ENCODE measurements at places on chromosomes 4 and X. TPM values are rescaled to one million over a fixed set of nuclear protein-coding genes. Genes with fewer than 3 reads are reported as not detected.
A peak's percentile ranks its signal among the peaks of the same experiment; 100 is the strongest.

PAGE4 gene
- total RNA-seq = not detected

DNA sequence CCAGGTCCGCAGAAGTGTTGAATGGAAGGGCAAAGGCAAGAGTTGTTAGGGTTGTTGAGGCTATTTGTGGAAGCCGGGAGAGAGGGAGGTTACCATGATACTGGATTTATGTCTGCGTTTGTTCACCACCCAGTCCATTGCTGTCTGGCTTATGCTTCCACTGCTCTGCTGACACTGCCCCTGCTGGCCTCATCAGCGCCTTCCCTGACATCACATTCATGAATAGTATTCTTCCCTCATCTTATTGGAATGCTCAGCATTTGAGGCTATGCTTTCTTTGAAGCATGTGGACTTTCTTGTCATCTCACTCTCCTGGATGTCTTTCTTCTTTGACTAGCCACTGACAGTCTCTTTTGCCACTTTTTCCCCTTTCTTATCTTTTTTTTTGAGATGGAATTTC is 10.3 kb downstream of the GNL3L start:
- no peak overlapping the region for H3K27ac ChIP-seq
- H3K4me1 ChIP-seq = no peaks in the 10 kb centered on the region
- no peak for DNase-seq
- no peak overlapping the region for H3K4me3 ChIP-seq
- H3K36me3 ChIP-seq = no peaks in the 10 kb centered on the region
- no peaks in the 10 kb centered on the region for H3K27me3 ChIP-seq

GRCh38 chrX:47248576-47248975 is 15.8 kb downstream of the USP11 start:
- H3K27ac ChIP-seq = no peak overlapping the region
- no peak for DNase-seq
- H3K36me3 ChIP-seq = no peaks in the 10 kb centered on the region

- H3K27ac ChIP-seq = no peak overlapping the region
- no peak for DNase-seq
- no peaks in the 10 kb centered on the region for H3K27me3 ChIP-seq
- no peaks in the 10 kb centered on the region for H3K36me3 ChIP-seq
- no peak overlapping the region for H3K4me3 ChIP-seq
These were observed 233.0 kb downstream of the DKK2 start for GRCh38 chr4:106803083-106803482.

VCX gene
- 1.1 TPM for total RNA-seq

DNA sequence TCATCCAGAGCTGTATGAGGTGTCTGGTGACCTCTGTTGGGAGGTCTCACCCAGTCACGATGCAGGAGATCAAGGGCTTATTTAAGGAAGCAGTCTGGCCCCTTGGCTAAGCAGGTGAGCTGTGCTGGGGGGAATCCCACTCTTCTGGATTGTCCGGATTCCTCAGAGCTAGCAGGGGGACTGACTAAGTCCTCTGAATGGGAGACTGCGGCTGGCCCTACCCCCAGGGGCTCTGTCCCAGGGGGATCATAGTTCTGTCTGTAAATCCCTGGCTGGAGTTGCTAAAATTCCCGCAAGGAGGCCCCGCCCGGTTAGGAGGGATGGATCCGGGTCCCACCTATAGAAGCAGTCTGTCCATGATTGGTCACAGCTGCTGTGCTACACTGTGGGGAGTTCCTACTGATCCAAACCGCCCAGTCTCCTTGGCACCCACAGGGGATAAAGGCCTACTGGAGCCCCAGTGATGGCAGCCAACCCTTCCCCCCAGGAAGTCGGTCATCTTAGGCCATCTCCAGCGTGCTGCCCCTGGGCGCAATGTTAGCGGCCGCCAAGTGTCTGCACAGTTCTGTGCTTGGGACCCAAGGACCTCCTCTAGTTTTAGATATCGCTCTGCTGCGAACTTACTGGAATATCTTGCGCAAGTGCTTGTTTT is 118.2 kb upstream of the KLF8 start:
- H3K27ac ChIP-seq = no peak overlapping the region
- H3K4me3 ChIP-seq = no peak overlapping the region
- no peaks in the 10 kb centered on the region for H3K27me3 ChIP-seq
- H3K36me3 ChIP-seq = no peaks in the 10 kb centered on the region
- no peak for DNase-seq

DNA sequence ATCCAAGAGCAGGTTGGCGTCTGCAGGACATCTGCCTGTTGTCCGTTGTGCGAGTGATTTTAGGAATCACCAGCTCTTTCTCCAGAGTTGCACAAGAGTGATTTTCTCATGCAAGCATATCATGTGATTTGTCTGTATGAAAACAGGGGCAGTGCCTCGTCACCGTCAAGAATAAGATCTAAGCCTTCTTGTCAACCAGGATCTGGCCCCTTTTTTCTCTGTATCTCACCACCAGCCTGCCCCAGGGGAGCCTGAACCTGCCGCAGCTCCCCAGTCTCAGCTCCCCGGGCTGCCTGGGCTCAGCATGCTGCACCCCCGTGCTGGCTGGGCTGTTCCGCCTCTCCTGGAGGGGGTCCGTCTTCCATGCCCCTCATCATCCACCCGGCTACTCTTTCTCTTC is 90.5 kb downstream of the STOX2 start:
- H3K27me3 ChIP-seq = peaks cover 1% of the 10 kb centered on the region
- peak overlapping the region; percentile 35 for H3K4me3 ChIP-seq
- peak; percentile 70 for DNase-seq

GRCh38 chrX:13764765-13765164 is 30.2 kb downstream of the OFD1 start:
- no peaks in the 10 kb centered on the region for H3K36me3 ChIP-seq
- peak; percentile 77 for DNase-seq
- H3K4me1 ChIP-seq = peaks cover 26% of the 10 kb centered on the region
- peaks cover 3% of the 10 kb centered on the region for H3K27me3 ChIP-seq

SLC39A8 gene
- total RNA-seq = 0.83 TPM

DNA sequence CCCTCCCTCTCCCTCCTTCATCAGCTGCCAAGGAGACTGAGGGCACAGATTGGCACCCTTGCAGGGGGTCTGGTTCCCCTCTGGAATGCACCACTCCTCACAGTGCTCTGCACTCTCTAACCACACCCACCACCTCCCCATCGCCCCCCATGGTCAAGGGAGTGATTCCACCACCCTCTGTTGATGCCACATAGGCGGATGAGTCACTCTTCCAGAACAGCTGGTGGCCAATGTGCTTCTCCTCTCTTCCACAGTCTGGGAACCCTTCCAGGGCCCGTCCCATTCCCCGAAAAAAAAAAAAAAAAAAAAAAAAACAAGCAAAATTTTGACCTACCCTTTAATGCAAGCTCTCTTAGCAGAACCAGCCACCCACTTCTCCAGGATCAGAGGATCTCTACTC is 341.3 kb upstream of the KLF3 start:
- H3K27me3 ChIP-seq = peaks cover 9% of the 10 kb centered on the region
- peaks cover 12% of the 10 kb centered on the region for H3K36me3 ChIP-seq
- H3K27ac ChIP-seq = no peak overlapping the region
- peaks cover 8% of the 10 kb centered on the region for H3K4me1 ChIP-seq
- H3K4me3 ChIP-seq = no peak overlapping the region
- no peak for DNase-seq

FGFBP2 gene
- total RNA-seq = not detected

- H3K4me1 ChIP-seq = peaks cover 6% of the 10 kb centered on the region
- H3K27ac ChIP-seq = no peak overlapping the region
- no peak overlapping the region for H3K4me3 ChIP-seq
- DNase-seq = no peak
- H3K27me3 ChIP-seq = no peaks in the 10 kb centered on the region
- no peaks in the 10 kb centered on the region for H3K36me3 ChIP-seq
These were observed 19.7 kb downstream of the FABP2 start for GRCh38 chr4:119302073-119302832.

DNA sequence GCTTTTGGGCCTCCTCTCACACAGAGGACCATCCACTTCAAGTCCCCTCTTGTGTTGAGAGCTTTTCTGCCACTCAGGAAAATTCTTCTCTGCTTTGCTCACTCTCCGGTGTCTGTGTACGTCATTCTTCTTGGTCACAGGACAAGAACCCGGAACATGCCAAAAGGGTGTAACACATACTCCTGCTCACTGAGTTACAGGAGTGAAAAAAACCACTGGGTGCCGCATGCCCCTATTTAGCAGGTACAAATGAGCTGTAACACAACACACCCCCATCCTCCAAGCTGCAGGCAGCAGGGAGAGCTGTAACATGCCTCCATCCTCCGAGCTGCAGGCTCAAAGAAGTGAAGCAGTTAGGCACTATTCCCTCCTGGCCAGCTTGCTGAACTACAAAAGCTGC is 13.0 kb upstream of the CXCL2 start:
- no peak for DNase-seq
- H3K27me3 ChIP-seq = no peaks in the 10 kb centered on the region
- no peak overlapping the region for H3K27ac ChIP-seq
- H3K4me3 ChIP-seq = no peak overlapping the region

TEX13C gene
- total RNA-seq = not detected

DNA sequence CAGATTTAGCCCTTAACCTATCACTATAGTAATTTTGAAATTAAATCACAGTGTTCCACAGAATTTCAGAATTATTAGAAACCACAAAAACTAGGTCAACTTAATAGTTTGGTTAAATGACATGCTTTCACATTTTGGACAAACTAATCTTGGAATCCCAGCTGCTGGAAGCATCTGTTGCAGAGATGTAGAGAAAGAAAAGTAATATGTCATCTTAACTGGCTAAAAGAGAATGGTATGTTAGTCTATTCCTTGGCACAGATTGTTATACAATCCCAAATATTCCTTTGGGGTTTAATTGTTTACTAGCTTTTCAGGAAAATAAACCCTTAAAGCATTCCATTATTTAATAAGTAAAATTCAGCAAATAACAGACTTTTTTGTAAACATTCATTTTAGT is 519.9 kb downstream of the IL15 start:
- no peaks in the 10 kb centered on the region for H3K4me1 ChIP-seq
- H3K27ac ChIP-seq = no peak overlapping the region
- H3K36me3 ChIP-seq = no peaks in the 10 kb centered on the region
- H3K27me3 ChIP-seq = peaks cover 1% of the 10 kb centered on the region
- H3K4me3 ChIP-seq = no peak overlapping the region
- DNase-seq = no peak

GRCh38 chrX:9180623-9181022 is 146.7 kb upstream of the FAM9B start:
- H3K4me3 ChIP-seq = no peak overlapping the region
- no peaks in the 10 kb centered on the region for H3K27me3 ChIP-seq
- no peaks in the 10 kb centered on the region for H3K4me1 ChIP-seq
- no peak for DNase-seq

HEPH gene
- 2.2 TPM for total RNA-seq

- H3K27me3 ChIP-seq = no peaks in the 10 kb centered on the region
- H3K36me3 ChIP-seq = no peaks in the 10 kb centered on the region
These were observed 230.9 kb upstream of the GPC4 start for GRCh38 chrX:133645977-133646718.

GRCh38 chrX:123084797-123085196 is 99.3 kb upstream of the GRIA3 start:
- H3K4me3 ChIP-seq = no peak overlapping the region
- no peaks in the 10 kb centered on the region for H3K36me3 ChIP-seq
- no peaks in the 10 kb centered on the region for H3K4me1 ChIP-seq
- H3K27ac ChIP-seq = no peak overlapping the region
- H3K27me3 ChIP-seq = no peaks in the 10 kb centered on the region

DNA sequence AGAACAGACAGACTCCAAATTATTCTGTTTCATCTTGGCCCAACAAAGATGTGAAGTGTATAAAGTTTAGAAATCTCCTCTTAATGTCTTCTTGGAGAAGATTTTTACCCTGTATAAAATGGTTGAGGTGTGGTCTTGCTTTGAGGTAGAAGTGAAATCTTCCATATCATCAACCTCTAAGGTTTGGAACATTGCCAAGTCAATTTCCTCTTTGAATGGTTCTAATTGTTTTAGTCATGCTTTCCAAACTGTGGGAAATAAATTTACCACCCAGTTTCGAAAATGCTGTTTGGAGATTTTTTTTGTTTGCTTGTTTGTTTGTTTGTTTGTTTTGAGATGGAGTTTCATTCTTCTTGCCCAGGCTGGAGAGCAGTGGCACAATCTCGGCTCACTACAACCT is 174.1 kb upstream of the ADAMTS3 start:
- H3K4me1 ChIP-seq = no peaks in the 10 kb centered on the region
- no peak overlapping the region for H3K27ac ChIP-seq
- H3K27me3 ChIP-seq = no peaks in the 10 kb centered on the region
- DNase-seq = no peak
- no peak overlapping the region for H3K4me3 ChIP-seq
- H3K36me3 ChIP-seq = no peaks in the 10 kb centered on the region

DNA sequence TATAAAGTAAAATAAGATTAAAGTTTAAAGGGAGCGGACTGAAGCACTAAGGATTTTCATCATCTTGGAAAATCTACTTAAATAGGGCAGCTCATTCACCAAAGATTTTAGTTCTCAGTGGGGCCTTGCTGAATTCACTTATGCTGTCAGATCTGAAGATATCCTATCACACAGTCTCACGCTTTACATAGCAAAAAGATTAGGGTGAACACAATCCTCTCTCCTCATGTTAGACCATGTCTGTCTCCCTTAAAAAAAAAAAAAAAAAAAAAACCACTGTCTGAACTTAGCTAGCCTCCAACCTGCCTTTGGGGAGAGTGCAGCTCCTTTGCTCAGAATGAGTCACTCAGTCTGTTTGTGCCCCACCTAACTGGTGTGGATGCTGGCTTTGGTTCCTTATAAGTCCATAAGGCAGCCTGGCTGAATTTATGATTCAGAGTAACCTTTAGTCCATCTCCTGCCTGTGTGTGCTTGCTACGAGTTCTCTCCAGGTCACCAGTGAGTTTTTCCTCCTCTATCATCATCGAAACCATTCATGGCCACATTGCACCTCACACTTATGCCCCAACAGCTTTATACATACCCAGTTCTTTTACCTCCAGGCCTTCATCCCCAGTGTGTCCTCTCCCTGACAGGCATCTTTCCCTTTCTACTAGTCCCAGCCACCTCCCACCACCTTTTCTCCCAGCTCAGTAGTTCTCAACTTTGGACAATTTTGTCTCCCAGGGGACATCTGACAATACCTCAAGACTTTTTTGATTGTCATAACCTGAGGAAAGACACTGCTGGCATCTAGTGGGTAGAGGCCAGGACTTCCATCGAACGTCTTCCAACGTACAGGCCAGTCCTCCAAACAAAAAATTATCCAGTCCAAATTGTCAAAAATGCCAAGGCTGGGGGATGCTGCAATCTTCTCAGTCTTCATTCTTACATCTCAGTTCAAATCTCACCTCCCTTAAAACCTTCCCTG is 220.7 kb upstream of the EMCN start:
- no peak overlapping the region for H3K27ac ChIP-seq
- no peaks in the 10 kb centered on the region for H3K27me3 ChIP-seq
- peaks cover 5% of the 10 kb centered on the region for H3K36me3 ChIP-seq
- H3K4me1 ChIP-seq = no peaks in the 10 kb centered on the region

VCX3A gene
- total RNA-seq = not detected

- DNase-seq = no peak
- peak overlapping the region; percentile 38 for H3K27ac ChIP-seq
- H3K36me3 ChIP-seq = no peaks in the 10 kb centered on the region
- H3K27me3 ChIP-seq = peaks cover 3% of the 10 kb centered on the region
- H3K4me1 ChIP-seq = peaks cover 34% of the 10 kb centered on the region
These were observed 10.2 kb upstream of the KIAA0232 start for GRCh38 chr4:6772223-6772928.

SLC4A4 gene
- 0.86 TPM for total RNA-seq

SHOX gene
- 0.22 TPM for total RNA-seq

GRCh38 chr4:112908511-112908910 is 140.9 kb upstream of the ANK2 start:
- H3K36me3 ChIP-seq = peaks cover 6% of the 10 kb centered on the region
- H3K4me1 ChIP-seq = peaks cover 34% of the 10 kb centered on the region
- no peak for DNase-seq
- H3K27ac ChIP-seq = no peak overlapping the region
- no peak overlapping the region for H3K4me3 ChIP-seq

Measured in glutamatergic neuron (in vitro differentiated cells).